ENCODE measurements at places on chromosomes 3 and 15.

GRCh38 chr15:37072181-37072580 is 28.2 kb downstream of the MEIS2 start:
- DNase-seq, result no peak

DNA sequence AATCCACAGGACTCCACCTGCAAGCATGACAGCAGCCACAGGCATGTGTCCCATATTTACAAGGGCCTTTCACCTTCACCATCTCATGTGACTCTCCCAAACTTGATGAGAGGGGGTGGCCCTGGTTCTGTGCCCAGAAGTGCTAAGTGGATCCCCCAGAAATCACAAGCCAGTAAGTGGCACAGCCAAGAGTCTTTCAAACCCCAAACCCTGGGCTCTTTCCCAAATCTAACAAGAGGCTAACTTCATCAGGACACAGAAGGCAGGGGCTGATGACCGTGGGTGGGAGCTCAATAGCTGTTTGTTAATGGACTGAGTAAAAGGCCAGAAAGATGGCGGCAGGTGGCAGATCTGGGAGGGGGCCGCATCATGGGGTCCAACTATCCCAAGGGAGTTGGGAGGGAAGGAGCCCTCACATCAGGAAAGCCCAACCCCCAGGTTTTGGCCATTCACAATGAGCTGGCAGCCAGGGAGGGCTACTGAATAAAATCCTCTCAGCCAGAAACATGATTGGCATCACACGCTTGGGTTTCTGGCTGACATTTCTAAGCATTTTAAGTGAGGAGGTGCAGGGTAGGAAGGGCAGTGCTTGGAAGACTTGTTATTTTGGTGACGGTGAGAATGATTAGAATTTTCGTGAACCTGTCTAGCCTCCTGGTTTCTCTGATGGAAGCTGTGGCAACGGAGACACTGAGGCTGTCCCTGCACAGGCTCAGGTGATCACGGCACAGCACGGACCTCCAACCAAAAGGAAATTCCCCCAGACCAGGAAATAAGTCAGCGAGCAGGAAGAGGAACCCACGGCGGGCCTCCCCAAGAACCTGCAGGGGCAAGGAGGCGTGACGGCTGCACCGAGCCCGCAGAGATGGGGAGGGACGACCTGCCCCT is 109.3 kb downstream of the OXNAD1 start:
- DNase-seq, result no peak

DNA sequence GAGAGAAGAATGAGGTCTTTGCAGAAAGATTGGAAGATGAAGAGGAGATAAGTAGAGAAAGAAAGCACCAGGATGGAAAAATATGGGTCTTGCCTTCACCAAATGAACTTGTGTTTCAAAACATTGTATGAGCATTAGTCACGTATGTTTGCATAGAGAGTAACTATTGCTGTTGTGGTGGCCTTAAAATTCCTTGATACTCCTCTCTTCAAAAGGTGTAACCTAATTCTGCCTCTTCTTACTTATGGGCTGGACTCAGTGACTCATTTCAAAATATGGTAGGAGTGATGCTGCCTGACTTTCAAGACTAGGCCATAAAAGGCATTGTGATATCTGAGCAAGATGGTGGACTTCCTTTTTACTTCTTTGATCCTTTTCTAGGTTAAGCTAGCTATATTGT is 228.7 kb upstream of the ZNF385D start:
- no peak for DNase-seq

- DNase-seq, result no peak
Measured at GRCh38 chr15:80211976-80212375, 40.0 kb downstream of the CTXND1 start.

- no peak for DNase-seq
Measured at GRCh38 chr3:181417748-181418147, 294.0 kb upstream of the SOX2 start.

DNA sequence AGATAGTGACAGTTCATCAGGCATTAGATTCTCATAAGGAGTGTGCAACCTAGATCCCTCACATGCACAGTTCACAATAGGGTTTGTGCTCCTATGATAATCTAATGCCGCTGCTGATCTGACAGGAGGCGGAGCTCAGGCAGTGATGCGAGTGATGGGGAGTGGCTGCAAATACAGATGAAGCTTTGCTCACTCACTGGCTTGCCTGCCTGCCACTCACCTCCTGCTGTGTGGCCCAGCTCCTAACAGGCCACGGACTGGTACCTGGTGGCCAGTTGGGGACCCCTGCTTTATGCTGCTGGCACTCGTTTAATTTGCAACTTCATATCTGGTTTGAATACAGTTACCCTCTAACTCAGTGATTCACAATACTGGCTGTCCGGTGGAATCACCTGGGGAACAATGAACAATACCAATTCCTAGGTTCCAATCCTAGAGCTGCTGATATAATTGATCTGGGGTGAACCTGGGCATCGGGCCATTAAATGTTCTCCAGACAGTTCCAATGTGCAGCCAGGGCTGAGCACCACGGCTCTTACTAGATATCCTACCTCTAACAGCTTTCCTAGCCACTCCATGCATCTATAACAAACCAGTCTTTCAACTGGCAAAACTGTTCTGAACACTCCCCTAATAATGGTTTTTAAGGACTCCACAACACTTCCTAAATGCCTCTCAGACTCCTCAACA is 131.4 kb downstream of the ATP1B3 start:
- DNase-seq, result no peak

- no peak for DNase-seq
Measured at GRCh38 chr3:149713730-149714654, 38.3 kb downstream of the COMMD2 start.

DNA sequence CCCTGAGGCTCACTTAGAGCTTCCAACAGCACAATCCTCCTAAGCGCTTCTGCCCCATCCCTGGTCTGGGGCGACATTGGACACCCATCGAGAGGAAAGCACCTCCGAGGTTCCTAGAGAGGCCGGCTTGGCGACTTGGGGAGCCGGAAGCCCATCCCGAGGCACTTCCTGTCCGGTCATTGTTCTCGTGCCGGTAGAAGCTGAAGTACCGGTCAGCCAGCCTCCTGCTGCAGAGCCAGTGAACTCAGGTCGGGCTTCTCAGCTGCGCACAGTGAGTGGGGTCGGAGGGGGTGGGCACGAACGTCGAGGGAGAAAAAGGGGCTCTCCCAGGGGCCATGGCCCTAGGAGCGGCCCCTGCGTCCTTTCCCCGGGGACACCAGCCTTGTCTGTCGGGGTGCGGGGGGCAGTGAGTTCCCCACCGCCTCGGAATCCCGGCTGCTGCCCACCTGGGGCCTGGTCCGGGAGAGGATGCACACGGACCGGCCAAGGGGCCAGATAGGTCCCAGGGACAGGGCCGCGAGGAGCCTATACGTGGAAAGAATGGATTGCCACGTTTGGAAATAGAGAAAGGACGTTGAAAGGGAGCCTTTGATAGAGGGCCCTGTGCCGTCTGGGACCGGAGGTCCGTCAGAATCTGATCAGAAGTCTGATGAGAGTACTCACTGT is at the start of gene ZNF35:
Gene ZNF35 (plus strand): TSS at position 169 of the 666 bp plus-strand sequence. CDS start 2,336 bp downstream, outside the sequence.
- DNase-seq, result peak; percentile 39

- DNase-seq, result no peak
Measured at GRCh38 chr3:28699283-28699682, 350.7 kb upstream of the AZI2 start.

DNA sequence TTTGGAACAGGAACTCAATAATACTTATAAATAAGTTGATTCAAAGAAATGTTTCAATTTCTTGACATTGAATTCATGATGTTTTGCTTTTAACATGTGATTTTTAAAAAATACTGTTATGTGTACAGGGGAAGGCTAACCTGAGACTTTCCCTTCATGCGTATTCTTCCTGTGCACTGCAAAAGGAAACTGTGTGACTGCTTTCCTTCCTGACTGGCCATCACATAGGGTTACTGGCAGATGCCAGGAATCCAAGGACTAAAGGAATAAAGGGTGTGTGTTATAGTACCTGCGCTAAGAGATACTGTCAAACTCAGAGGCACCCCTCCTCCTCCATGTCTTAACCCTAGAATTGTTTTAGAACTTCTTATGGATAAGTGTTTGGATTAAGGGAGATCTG is 236.0 kb downstream of the UBE2E2 start:
- no peak for DNase-seq

- DNase-seq, result no peak
Measured at GRCh38 chr15:52626671-52627369, 52.4 kb downstream of the ATOSA start.

GRCh38 chr3:80465746-80466145 is 697.9 kb upstream of the ROBO1 start:
- no peak for DNase-seq

GRCh38 chr3:67940210-67940952 is 286.0 kb upstream of the SUCLG2 start:
- no peak for DNase-seq

GRCh38 chr15:61301701-61302100 is 72.6 kb upstream of the RORA start:
- DNase-seq, result no peak

DNA sequence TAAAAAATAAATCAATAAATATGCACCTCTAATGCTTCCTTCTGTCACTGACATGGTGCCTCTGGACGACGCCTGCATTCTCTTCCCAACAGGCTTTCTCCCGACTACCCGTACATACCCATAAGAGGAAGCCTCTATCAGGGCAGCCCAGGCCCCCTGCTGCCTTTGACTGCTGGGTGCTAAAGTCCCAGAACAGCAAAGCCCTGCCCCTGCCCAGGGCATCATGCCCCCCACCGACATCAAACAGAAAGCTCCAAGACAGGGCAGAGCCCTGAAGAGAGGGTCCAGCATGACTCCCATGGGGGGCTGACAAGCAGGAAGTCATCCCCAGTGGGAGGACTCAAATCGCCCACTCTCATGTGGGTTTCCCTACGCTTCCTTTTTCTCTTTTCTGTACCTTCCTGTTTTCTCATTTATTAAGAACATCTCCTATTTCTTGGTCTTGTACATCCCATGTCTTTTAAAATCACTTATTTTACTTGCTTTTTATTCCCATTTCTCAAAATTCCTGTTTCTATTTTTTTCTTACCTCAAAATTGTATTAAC is 23.4 kb downstream of the XPC start:
- no peak for DNase-seq

DNA sequence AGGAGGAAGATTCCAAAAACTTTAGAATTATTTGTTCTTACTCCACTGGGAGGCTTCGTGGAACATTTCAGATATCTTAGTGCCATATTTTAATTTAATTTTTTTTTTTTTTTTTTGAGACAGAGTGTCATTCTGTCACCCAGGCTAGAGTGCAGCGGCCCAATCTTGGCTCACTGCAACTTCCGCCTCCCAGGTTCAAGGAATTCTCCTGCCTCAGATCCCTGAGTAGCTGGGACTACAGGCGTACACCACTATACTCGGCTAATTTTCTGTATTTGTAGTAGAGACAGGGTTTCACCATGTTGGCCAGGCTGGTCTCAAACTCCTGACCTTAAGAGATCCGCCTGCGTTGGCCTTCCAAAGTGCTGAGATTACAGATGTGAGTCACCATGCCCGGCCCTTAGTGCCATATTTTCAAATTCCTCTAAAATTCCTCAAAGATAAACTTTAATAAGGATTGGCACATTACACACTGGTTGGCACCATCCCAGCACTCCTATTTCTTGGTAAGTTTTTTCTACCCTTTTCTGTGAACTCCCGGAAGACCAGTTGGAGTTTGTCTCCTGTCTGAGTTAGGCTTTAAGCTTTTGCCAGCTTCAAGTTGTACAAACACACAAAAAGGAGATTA is 693.7 kb downstream of the MCTP2 start:
- no peak for DNase-seq
